ENCODE measurements at places on chromosomes 3 and 15. TPM values are rescaled to one million over a fixed set of nuclear protein-coding genes. Genes with fewer than 3 reads are reported as not detected.

- DNase-seq: no peak
Measured at GRCh38 chr3:71183549-71183948, 400.0 kb downstream of the FOXP1 start.

GRCh38 chr15:81492331-81492968, 118.4 kb upstream of the TMC3 start:
- DNase-seq: peak; percentile 91

DNA sequence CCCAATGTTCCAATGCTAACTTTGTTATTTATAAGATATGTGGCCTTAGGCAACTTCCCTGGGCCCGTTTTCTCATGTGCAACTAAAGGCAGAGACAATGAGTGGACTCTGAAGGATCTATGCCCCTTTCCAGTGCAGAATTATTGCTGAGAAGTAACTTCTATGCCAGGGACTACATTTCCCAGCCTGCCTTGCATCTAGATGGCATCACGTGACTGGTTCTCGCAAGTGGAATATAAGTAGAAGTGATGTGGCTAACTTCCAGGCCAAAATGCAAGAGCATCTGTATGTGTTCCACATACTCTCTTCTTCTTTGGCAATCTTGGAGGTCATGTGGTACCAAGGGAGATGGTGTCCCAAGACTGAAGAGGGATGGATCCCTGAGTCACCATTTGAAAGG, 674.4 kb downstream of the NTRK3 start:
- DNase-seq: no peak

- no peak for DNase-seq
Measured at GRCh38 chr3:25557694-25558093, 107.0 kb downstream of the TOP2B start.

DNA sequence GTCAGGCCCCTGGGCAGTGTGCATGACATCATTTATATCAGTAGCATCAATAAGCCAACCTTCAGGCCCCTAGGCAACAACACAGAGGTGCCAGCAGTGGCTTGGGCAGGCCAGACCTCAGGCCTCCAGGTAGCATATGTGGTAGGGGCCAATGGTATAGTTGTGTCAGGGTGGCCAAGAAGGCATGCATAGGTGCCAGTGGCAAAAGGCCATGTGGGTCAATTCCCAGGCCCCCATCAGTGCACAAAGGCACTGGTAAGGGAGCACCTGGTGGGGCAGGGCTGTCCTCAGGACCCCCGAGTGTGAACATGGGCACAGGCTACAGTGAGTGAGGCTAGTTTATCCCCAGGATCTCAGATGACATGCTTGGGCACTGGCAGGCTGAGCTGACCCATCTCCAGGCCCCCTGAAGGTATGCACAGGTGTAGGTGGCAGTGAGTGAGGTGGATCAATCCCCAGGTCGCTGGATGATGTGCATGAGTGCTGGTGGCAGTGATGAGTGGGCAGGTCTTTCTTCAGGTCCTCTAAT, 244.1 kb upstream of the ZNF385D start:
- DNase-seq: no peak

GRCh38 chr15:41603941-41604911, 45.2 kb downstream of the TYRO3 start:
- DNase-seq: peak; percentile 81

The VEPH1 gene
- total RNA-seq: 7.8 TPM

The COL8A1 gene
- total RNA-seq: 22.4 TPM

The ARPP21 gene
- 89.8 TPM for total RNA-seq
